A549 treated with RU486 at 1 μM for 4 hours (cell line): ENCODE measurements at places on chromosomes 1 and 21. TPM values are rescaled to one million over a fixed set of nuclear protein-coding genes. Genes with fewer than 3 reads are reported as not detected.

MYCL gene
- total RNA-seq: 0.79 to 1.6 TPM (median 1.3 TPM) in 5 replicates

CD84 gene
- total RNA-seq: not detected in 5 replicates

ARHGEF10L gene
- total RNA-seq: 5.7 to 7.5 TPM (median 5.7 TPM) in 5 replicates

PLA2G2C gene
- total RNA-seq: not detected in 5 replicates

ITLN1 gene
- 0.22 TPM in 1 of 5 replicates, not detected in the others for total RNA-seq

JAM2 gene
- total RNA-seq: not detected in 5 replicates

ATP6V1G3 gene
- total RNA-seq: not detected in 5 replicates

SPSB1 gene
- total RNA-seq: 23.6 to 30.6 TPM (median 26.3 TPM) in 5 replicates

ADAM30 gene
- total RNA-seq: not detected in 5 replicates

THEM4 gene
- total RNA-seq: 12.1 to 15.5 TPM (median 14.1 TPM) in 5 replicates
